ENCODE measurements at places on chromosomes 1 and 21.

DNA sequence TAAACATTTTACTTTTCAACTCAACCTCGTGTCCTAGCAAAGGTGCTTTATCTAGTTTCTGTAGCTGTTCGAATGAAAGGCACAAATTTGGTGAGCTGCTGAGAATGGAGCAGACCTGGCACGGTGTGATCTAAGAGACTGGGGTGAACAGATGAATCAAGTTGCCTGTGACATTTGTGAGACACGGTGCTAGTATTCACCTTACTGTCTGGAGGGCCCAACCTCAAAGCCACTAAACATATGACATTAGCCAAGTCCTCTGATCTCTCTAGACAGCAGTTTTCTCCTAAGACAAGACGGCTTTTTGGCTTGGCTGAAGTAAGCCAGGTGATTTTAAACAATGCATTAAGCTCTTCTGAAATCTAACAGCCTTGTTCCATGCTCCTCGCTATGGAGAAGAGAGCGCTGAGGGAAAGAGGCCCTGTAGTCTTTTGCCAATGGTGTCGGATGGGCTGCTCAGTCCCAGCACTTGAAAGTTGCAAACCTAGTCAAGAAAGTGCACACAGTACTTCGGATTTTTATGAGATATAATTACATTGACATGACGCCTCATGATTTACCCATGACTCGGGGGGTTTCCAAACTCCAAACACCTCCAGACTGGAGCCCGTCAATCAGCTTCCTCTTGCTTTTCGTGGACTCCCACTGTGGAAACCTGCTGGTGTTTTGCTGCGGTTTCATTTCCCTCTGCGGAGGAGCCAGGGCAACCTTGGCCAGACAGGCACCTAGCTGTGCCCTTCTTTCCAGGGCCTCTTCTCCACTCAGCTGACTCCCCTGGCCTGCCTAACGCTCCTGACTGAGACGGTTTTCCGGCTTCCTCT is 794 bp upstream of the TOR3A start:
- no peak for DNase-seq

DNA sequence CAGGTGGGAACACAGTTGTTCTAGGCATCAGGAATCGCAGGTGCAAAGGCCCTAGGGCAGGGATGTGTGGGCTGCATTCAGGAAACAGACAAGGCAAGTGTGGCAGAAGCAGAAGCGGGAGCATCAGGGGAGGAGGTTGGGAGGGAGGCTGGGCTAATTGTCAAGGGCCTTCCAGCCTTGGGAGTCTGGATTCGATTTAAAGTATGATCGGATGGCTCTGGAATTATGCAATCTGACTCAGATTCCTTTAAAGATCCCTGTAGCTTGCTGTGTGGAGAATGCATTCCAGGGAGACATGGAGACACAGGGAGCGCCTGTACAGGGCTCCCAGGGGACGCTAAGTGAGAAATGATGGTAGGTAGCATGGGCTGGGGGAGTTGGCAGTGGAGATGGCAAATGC is 86.5 kb downstream of the LACTBL1 start:
- no peak for DNase-seq

GRCh38 chr1:64608005-64608650 is 136.7 kb upstream of the RAVER2 start:
- no peak for DNase-seq

GRCh38 chr1:172380441-172381244 is 39.8 kb upstream of the C1orf105 start:
- DNase-seq: no peak

DNA sequence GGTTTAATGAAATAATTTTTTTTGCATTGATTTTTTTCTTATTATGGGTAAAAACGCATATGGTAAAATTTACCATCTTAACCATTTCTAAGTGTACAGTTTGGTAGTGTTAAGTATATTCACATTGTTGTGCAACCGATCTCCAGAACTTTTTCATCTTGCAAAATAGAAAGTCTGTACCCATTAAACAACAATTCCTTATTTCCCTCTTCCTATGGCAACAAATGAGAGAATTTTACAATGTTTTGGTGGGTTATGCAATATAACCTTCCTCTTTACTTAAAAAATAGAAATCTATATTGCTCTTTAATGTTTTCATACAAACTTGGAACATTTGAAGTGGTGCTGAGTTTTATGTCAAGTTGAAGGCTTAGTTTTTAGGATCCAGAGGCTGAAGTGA is 26.6 kb downstream of the MAP3K7CL start:
- no peak for DNase-seq

DNA sequence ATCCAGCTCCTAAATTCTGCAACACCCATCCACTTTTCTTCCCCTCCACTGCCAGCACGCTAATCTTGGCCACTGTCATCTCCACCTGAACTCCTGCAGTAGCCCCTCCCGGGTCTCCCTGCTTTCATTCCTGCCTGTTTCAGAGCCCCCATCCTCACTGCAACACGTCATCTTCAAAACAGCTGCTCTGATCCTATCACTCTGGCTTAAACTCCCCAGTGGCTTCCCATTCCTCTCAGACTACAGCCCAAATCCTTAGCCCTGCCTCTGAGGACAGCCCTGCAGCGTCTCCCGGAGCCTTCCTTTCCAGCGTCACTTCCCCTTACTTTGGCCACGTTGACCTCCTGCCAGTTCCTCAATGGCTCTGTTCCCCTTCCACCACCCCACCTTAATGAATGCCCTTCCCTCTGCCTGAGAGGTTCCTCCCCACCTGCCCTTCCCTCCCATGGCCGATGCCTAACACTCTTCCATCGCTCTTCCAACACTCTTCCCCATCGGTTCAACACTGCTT is 22.9 kb upstream of the IFNAR2 start:
- peak; percentile 11 for DNase-seq

- DNase-seq: no peak
Measured at GRCh38 chr1:195962051-195962450, 646.2 kb downstream of the KCNT2 start.

- no peak for DNase-seq
Measured at GRCh38 chr1:205069371-205070125, 14.7 kb downstream of the TMEM81 start.

DNA sequence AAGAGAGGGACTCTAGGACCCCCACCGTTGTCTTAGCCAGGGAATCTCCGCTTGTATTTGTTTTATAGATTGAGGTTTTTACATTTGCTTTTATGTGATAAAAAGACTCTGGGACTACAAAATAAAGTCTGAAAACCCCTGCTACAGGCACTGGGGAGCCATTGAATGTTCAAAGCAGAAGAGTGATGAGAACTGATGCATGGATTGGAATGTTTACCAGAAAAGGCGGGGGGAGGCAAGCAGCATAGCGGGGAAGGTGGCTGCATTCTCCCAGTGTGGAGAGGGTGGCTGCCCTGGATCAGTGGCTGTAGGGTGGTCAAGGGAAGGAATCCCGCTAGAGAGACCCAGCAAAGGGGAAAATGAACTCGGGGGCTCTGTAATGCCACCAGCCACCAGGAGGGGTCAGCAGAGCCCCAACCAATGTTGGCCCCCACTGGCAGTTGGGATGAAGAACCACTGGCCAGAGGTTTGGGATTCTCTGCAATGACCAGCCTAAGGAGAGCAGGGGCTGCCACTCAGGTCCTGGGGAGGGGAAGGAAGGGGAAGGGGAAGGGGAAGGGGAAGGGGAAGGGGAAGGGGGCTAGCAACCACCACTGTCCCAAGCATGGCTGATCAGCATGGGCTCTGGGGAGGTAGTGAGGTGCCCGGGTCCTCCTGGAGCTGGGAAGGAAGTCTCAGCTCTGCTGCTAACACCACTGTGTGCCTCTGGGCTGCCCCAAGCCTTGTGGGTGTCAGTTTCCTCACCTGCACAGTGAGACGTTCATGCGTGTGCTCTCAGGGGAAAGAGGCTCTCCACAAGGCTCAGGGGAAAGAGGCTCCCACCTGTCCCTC is 19.2 kb upstream of the PEF1 start:
- DNase-seq: peak; percentile 50

DNA sequence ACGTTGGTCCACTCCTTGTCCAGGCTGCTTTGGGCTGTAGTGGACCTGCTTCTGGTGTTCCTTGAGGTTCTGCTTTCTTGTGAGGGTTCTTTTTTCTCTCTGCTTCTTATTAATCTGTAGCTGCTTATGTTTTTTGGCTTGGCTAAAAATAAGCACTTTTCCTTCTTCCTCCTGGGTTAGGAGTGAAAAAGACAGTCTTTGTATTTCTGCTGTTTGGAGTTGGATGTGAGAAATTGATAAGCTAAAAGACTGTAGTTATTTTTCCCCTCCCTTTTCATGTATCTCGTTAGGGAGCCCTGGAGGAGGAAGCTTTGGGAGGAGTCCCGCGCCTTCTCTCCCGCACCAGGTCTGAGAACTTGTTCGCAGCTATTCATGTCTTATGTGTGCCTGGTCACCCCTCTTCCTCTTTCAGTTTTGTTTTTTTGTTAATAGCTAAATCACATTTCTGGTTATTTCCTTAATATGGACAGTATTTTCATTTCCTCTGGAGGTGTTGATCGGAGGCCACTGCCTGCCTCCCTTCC is 79.0 kb downstream of the GALNT2 start:
- DNase-seq: peak; percentile 59

DNA sequence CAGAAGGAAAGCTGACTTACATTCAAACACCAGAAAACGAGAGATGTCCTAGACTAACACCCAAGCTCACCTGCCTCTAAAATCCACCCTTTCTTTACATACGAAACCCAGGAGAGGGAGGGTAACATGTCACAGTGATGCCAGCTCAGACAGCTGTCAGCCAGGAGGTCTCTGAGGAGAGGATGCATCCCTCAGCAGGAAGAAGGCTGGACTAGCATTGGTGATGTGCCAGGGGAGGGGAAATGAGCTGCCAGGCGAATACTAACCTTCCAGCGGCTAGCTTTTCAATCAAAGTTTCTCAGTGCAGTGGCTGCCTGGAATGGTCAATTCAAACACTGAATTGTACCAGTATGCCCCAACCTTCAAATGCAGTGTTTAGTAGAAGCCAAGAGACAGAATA is 3.6 kb upstream of the UBE2G2 start:
- no peak for DNase-seq

DNA sequence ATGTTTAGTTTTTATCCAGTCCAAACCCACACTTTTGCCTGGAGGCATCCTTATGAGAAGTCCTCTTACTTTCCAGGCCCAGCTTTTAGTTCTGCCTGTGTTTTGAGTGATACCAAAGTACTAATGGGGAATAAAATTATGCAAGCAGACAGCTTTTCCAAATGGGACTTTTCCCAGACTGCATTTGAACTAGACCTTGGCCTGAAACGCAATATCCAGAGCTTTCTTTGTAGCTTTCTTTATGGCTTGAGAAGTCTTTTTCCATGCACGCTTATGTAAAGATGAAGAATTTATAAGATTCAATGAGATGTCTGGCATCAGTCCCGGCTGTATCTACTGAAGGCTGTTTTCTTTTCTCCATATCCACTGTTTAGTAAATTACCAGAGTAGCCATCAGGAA is 236.6 kb upstream of the RAB4A start:
- DNase-seq: no peak

GRCh38 chr1:180234369-180235076 is 4.5 kb downstream of the LHX4 start:
- DNase-seq: no peak

- no peak for DNase-seq
Measured at GRCh38 chr1:97533358-97533757, 387.5 kb downstream of the DPYD start.

DNA sequence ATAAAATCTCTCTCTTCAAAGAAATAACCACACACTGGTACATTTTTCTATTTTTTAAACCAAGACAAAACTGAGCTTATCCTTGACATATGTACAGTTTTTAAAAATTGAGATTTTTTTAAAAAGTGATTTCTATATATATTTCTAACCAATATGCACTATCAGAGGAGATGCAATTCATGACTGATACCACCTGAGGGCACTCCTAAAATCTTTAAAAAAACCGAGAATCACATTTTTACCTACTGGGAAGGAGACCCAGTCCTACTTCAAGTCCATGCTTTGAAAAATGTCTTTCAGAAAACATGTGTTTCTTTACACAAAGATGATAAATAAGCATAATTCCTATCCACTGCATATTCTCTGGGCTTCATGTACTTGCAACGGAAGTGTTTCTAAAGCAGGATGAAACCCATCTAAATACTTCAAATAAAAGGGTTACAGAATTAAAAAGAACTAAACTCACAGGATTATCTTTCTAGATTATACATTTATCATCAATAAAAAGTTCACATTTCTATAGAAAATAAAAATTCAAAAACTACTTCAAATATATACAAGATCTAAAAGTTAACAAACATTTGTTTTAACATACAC is 98.6 kb downstream of the ENAH start:
- peak; percentile 52 for DNase-seq

- DNase-seq: no peak
Measured at GRCh38 chr1:17070163-17070525, 16.3 kb upstream of the SDHB start.

- DNase-seq: no peak
Measured at GRCh38 chr21:26003404-26003803, 167.2 kb downstream of the APP start.

- peak; percentile 78 for DNase-seq
Measured at GRCh38 chr1:204503122-204503912, 8.7 kb upstream of the PIK3C2B start.

- no peak for DNase-seq
Measured at GRCh38 chr1:178371235-178371634, 125.5 kb downstream of the CLEC20A start.

GRCh38 chr1:81805537-81806431 is 5.0 kb downstream of the ADGRL2 start:
- no peak for DNase-seq

DNA sequence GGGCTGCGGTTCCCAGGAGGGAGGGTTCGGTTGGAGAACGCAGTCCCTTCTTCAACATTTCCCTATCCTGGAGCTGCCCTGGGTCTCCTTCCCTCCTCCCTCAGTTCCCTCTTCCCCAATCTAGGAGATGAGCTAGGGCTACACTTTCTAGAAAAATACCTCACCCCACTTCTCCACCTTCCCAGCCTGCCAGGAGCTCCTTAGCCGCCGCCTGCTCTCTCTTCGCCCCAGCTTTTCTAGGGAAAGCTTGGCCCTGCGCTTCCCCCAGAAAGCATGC is 488 bp upstream of the ADAMTS1 start:
- no peak for DNase-seq

DNA sequence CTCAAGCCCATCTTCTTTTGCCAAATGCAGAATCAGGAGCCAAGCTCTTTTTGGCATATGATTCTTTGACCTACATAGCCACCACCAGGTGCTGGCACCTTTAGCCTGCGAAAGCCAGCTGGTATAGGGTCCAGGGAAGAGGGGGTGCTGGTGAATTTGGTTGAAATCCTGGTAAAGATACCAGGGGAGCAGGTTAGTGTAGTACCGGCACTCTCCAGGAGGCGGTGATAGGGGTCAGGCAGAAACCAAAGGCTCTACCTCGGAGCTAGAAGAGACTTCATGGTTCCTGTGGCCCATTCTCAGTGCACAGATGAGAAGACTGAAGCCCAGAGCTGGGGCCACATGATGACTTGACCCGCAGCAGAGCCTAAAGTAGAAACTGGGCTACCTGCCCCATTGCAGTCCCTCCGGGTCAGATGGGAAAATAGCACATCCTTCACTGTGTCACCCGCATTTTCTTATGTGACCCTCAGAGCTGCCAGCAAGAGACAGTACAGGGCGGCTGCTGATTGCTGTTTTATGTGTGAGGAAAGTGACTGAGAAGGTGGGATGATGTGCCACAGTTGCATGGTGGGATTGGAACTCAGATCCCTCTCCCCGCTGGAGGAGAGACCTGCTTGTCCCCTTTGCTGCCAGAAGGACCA is 36.0 kb upstream of the IL19 start:
- peak; percentile 55 for DNase-seq
